ENCODE measurements at places on chromosomes 4 and X.

DNA sequence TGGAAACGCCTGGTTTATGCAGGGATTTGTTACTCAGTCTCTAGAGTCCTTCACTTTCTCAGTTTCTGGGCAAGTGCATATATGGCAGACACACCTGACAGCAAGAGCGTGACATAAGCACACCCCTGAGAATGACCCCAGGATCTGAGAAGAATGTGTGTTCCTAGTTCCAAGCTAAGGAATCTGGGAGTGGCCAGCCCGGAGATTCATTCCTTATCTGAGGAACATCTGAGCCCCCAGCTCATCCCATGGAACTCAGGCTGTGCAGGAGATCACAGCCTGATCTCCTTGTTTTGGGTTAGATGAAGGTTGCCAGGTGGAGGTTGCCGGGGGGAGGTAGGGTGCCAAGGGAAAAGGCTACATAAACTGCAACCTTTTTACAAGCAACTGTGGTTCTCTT is 23.8 kb upstream of the KIAA0232 start:
- DNase-seq = no peak

DNA sequence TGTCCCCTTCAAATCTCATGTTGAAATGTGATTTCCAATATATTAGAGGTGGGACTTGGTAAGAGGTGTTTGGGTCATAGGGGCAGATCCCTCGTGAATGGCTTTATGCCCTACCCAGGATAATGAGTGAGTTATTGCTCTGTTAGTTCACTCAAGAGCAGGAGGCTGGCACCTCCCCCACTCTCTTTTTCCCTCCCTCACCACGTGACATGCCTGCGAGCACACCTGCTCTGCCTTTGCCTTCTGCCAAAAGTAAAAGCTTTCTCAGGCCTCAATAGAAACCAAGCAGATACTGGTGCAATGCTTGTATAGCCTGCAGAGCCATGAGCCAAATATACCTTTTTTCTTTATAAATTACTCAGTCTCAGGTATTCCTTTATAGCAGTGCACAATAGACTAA is 286.3 kb upstream of the UGT8 start:
- no peak for DNase-seq

- DNase-seq = no peak
Observed at GRCh38 chr4:1244081-1244977, 4.6 kb downstream of the CTBP1 start.

DNA sequence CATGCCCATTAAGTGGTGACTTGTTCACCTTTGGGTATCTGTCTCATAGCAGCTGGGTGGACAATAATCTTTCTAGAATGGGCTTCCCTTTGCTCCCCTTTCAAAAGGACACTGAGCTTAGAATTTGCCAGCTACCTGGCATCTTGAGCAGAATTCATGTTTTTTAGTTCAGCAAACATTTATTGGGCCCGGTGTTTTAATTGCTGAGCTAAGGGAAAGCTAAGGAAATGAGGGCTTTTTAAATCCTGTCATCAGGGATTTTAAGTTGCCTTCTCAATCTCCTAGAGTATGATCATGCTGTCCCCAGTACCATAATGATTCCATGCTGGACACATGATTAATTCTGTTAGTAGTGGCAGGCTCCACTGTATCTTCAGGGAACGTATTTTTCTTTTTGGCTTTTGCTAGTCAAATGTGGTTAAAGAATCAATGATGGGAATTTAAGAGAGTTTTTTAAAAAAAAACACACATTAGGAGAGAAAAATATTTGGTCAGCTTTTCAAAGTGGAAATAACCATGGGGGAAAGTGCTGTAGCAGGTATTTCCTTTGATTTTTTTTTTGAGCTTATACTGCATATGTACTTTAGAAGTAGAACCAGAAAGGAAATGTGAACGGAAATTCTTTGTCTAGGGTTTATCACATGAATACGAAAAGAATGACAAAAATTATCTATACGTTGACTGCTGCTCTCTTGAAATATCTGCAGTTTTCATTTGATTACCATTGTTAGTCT is 208.9 kb downstream of the CLCN4 start:
- DNase-seq = no peak

DNA sequence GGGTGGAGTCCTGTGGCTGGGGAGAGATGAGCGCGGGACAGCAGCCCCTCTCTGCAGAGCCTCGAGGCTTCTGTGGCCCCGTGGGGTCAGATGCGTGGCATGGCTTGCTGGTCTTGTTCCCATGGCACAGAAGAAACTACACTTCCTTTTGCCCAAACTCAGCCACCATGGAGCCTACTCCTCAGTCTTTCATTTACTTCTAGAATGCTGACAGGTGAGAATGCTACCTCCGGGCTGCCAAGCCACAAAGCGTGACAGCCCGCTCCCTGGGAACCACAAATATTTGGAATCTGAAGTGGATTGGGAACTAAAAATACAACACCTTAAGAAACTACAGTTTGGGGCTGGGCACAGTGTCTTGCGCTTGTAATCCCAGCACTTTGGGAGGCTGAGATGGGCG is 98.0 kb downstream of the TRAPPC11 start:
- DNase-seq = no peak

- no peak for DNase-seq
Observed at GRCh38 chrX:30787012-30787411, 102.0 kb downstream of the TAB3 start.
